ENCODE measurements at places on chromosomes 3 and 15. TPM values are rescaled to one million over a fixed set of nuclear protein-coding genes. Genes with fewer than 3 reads are reported as not detected.

The CDCP1 gene
- 3.7 TPM for total RNA-seq

DNA sequence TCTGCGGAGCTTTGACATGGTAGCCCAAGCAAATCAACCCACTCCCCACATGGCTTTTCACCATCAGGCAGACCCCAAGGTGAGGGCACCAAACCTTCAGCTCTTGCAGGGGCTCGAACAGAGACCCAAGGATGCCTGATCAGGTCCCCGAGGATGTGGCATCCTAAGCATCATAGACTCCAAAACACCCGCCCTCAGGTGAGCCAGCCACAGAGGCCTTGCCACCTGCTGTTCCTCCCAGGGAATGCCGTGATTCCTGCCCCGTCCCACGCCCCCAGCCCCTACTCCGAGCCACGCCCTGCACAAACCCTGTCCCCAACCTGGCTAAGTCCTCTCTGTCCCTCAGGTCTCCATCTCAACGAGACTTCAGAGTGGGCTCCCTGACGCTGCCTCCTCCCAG, 34.7 kb upstream of the SLC41A3 start:
- DNase-seq = no peak

GRCh38 chr3:37520907-37521341, 340.8 kb upstream of the CTDSPL start:
- no peak for DNase-seq

GRCh38 chr15:46577767-46578166, 942.9 kb downstream of the SQOR start:
- no peak for DNase-seq

The INKA1 gene
- total RNA-seq = 20.4 TPM

The SNTN gene
- not detected for total RNA-seq

The PIK3CA gene
- 44.0 TPM for total RNA-seq

The LZTFL1 gene
- total RNA-seq = 11.9 TPM

GRCh38 chr3:15310491-15311370, 21.7 kb downstream of the SH3BP5 start:
- no peak for DNase-seq

GRCh38 chr3:94158512-94158911, 95.7 kb downstream of the NSUN3 start:
- DNase-seq = no peak

The CFAP20DC gene
- total RNA-seq = 2.3 TPM

- no peak for DNase-seq
These were observed 44.4 kb downstream of the RAB7A start for GRCh38 chr3:128770387-128770786.

DNA sequence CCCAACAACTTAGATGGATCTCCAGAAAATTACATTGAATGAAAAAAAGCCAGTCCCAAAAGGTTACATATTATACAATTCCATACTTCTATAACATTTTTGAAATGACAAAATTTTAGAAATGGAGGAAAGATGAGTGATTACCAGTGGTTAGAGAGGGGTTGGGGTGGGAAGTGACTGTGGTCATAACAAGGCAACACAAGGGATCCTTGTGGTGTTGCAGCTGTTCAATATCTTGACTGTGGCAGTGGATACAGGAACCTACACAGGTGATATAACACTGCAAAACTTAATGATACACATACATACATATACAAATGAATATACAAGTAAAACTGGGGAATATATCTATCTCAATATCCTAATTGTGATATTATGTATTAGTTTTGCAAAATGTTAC, 9.6 kb downstream of the GOLGB1 start:
- no peak for DNase-seq

DNA sequence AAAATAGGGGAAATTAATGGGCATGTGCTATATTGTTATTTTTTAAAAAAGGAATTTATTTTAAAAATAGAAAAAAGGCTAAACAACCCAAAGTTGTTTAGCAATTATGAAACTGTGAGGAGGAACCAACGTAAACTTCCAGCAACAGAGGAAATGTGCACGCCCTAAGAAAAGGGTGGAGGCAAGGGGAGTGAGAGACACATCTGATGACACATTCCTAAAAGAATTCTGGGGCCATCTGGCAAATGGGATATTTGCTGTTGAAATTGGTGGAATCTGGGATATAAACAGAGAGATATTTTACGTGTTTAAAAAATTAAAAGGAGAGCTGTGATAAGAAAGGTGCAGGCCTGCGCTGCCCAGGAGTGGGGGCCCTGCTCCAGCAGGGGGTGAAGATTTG, 50.8 kb upstream of the MUC13 start:
- DNase-seq = no peak

The C3orf62 gene
- 1.4 TPM for total RNA-seq

The RTP1 gene
- not detected for total RNA-seq

GRCh38 chr3:195250473-195251251, 20.3 kb downstream of the XXYLT1 start:
- no peak for DNase-seq

DNA sequence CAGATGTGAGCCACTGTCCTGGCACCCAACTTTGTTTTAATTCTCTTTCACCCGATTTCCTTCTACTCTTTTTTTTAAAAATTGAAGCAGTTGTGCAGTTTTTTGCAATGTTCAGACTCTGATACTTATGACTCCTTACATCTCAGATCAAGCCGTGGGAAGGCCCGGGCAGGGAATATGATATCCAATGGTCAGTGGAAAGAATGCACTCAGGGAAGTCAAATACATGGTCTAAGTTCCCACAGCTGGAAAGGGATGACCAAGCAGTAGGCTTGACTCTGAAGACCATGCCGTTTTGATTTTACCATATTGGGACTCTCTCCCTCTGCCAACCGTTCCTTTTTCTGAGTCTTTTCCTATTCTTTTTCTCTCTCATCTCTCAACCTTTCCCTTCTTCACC, 157.2 kb downstream of the RPLP1 start:
- no peak for DNase-seq

DNA sequence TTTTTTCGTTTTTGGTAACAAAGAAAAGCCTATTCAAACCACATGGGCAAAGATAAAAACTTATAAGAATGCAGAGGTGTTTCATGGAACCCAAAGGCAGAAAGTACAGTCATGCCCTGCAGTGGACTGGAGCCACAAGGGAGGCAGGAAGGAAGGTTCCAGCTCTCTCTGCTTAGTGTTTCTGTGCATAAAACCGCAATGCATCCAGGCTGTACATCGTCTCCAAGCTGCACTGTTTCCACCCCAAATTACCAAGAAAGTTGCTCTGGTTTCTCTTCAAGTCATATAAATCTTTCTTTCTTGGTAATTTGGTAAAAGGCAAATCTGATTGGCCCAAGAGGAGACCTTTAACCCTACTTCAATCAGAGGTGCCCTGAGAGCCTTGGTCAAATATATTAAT, 15.8 kb downstream of the TRAT1 start:
- DNase-seq = no peak

- DNase-seq = no peak
These were observed at the start of gene UBA7 for GRCh38 chr3:49813497-49814174. TSS of gene UBA7 (minus strand) at chr3:49813953. CDS start at chr3:49813787, 166 bp downstream.

DNA sequence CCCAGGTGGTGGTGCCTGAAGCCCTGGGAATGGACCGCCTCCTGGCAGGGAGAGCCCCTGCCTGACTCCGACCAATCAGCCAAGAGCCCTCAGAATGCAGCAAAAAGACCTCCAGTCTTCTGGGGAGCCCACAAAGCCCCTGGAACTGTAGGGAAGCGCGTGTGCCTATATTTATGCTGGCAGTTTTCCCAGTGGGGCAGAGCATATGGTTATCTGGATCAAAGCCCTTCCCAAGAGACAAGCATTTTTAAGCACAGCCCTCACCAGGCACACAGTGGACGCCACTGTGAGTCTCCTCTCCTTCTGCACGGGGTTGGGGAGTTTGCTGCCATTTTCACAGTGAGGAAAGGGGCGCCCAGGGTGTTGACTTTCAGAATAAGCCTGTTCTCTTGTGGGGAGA, 80.9 kb upstream of the RPL32 start:
- DNase-seq = no peak

DNA sequence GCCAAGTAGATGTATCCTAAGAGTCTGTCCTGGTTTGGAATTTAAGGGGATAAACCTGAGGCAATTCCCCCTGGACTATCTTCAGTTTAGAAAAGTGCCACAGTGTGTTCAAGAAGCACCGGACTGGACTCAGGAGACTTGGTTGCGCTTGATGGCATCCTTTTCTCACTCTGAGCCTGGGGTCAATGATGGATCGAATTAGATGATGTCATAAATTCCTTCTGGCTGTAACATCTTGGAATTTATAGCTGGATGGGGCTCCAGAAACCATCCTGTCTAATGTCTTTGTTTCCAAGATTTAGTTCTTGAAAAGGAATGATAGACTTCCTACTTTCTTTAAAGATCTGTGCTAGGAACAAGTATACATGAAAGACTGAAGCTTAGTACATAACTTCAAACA, 280.6 kb downstream of the LPP start:
- no peak for DNase-seq

DNA sequence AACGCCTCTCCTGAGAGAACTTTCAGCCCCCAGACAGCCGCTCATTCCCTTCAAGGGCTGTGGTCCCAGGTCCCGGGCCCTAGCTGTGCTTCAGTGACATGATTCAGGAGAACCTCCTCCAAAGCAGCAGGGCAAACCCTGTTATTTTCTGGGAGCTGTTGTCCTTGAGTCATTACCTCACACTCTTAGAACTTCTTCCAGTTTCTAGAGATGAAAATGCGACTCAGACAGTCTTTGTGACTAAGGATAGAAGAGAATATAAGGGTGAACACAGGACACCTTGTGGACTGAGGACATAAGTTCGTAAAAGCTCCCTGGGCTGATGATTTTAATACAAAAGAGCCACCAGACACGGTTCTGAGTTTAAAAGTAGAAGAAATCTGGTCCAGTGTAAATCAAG, 203.8 kb downstream of the RORA start:
- no peak for DNase-seq

DNA sequence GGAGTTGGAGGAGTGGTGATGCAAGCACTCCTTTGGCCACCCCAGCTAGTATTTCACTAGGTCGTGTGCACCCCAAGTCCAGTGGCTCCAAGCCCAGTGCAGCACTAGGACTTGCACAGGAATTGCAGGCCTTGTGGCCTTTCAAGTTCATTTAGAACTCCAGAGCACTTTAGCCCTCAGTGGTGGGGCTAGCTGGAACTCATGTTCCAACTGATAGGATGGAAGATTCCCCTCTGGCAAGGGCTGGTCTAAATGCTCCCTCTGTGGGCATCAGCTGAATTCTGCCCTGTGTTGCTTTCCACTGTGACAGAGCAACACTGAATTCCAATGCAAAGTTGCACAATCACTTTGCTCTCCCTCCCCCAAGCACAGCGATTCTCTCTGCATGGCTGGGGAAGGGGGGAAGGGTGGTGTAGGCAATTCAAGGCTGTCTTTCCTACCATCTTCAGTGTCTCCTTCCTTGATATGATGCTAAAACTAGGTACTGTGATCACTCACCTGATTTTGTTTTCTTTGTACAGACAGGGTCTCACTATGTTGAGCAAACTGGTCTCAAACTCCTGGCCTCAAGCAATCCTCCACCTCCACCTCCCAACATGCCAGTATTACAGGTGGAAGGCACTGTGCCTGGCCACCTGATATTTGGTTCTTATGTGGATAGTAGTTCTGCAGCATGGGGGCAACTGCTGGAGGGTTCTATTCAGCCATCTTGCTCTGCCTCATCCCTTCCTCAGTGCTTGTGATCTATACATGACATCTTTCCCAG, 10.3 kb downstream of the USF3 start:
- DNase-seq = no peak

- no peak for DNase-seq
These were observed 3.7 kb downstream of the SSR3 start for GRCh38 chr3:156551261-156551660.

The TRIP4 gene
- total RNA-seq = 14.5 TPM

GRCh38 chr3:144463911-144464310, 492.3 kb downstream of the DIPK2A start:
- no peak for DNase-seq

The CHDH gene
- 0.25 TPM for total RNA-seq

The TMCO5A gene
- not detected for total RNA-seq

DNA sequence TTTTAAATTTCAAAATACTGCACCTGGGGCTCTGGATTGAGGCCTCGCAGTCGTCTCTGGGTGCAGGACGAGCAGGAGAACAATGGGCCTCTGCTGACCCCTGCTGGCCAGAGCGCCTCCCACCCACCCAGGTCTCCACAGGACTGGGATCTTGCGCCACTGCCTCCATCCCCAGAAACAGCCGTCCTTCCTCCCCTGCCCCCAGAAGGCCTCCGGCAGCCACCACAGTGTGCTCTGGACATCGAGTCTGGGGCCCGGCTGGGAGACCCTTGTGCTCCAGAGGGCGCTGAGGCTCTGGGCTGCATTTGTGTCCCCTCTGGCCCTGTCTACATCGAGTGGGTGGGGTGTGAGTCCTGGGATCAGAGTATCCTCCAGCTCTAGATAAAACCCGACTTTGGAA, 6.7 kb upstream of the ACSBG1 start:
- DNase-seq = no peak

GRCh38 chr15:100821327-100821726, 58.3 kb upstream of the ALDH1A3 start:
- no peak for DNase-seq

The TGM4 gene
- total RNA-seq = 0.26 TPM

- DNase-seq = no peak
These were observed 497 bp downstream of the PARP16 start for GRCh38 chr15:65286069-65286703.
